ENCODE measurements at places on chromosomes 12 and 14. TPM values are rescaled to one million over a fixed set of nuclear protein-coding genes. Genes with fewer than 3 reads are reported as not detected.
A peak's percentile ranks its signal among the peaks of the same experiment; 100 is the strongest.

DNA sequence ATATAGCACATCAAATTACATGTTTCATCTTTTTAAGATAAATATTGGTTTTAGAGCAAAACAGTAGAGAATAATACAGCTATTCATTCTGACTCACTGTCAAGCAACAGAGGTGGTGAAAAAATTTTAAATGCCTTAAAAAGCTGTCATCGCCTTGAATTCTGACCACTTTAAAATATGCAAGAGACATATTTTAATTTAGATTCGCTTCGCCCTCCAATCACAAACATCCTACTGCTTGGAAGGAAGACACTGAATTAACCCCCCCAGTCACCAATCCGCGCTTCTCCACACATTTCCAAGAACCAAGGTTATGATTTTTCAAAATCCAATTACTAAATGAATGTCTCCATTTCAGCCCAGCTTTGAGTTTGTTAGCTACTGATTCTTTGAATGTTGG lies 112.4 kb downstream of the TMEM132D start:
- no peak for DNase-seq

DNA sequence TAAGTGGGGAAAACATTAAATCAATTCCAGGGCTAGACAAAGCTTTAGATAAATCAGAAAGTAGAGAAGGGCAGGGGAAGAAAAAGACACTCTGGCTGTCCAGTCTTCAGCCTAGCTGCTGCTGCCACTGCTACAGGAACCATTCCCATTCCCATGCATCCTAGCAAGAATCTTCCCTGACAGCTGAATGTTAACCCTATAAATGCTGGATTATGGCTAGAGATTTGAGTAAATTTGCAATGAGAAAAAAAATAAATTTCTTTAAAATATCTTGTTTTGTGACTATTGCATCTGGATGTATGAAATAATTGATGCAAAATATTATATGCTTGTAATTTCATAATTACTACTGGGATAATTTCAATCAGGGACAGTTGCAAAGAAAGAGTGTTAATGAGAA lies 15.0 kb upstream of the CDKN3 start:
- no peak for DNase-seq

DNA sequence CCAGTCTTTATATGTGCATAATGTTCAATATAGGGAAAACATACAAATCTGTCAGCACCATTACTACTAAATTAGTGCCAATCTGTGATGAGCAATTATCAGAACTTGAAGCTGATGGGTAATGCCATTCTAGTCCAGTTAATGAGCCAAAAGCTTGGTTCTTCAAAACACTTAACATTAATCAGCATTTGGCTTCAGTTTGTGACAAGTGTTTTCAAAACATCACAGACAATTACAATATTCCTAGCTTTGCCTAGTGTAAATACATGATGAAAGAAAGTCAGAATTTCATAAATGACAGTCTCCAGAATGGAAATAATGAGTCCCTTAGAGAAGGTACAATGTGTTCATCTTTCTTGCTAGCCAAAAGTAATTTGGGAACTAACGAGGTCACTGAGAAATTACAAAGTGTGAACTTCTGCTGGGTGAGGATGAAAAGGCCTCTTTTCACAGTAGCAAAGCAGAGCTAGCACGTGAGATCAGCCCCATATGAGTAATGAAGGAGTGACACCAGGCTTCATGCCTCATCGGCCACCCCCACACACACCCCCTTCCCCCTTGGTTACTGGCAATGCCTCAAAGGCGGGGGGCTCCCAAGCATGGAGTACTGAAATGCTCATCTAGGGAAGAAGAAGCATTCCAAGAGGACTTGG lies 180.6 kb upstream of the EEA1 start:
- no peak for DNase-seq

DNA sequence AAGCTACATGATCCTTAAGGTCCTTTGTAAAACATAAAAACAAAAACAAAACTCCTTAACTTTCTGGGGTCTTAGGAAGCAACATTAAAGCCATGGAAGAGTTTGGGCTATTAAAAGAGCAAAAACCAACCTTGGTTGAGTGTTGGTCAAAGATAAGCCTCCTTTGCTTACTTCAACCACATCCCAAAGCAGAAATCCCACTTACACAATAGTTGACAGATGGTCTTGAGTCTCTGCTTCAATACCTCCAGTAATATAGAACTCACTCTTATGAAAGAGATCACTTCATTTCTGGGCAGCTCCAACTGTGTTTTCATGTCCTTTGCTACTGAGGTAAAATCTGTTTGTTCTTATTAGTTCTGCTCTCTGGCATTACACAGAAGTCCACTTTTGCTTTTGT lies 125.8 kb downstream of the SLC38A4 start:
- no peak for DNase-seq

DNA sequence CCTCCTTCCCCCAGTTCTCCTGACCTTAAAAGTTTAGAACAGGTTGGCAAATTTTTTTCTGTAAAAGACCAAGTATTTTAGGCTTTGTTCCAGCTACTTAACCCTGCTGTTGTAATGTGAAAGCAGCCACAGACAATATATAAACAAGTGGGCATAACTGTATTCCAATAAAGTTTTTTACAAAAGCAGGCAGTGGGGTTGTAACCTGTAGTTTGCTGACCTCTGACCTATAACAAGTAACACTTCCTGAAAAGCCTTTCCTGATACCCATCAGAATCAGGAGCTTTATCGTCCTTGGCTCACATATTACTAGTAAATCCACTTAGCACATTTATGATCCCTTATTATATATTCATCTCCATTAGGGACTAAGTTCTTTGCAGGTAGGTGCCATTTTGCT lies 13.1 kb upstream of the SMARCC2 start:
- no peak for DNase-seq

GRCh38 chr12:6606331-6607131 lies 648 bp downstream of the CHD4 start:
- DNase-seq: peak; percentile 94

DNA sequence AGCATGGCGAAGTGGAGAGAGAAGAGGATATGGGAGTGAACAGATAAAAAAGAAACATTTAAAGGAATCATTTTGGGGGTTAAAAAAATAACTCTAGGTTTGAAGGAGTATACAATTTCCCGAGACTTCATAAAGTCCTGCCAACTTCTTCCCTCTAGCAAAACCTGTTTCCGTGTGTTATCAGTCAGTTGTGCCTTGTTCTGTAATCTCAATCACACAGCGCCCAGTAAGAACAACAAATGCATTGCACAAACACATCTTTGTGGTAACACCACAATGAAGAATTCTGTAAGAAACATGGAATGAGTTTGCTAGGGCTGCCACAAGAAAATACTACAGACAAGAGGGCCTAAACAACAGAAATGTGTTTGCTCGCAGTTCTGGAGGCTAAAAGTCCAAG lies 144.7 kb upstream of the FUT8 start:
- DNase-seq: no peak

DPPA3 gene
- not detected for polyA plus RNA-seq

SOAT2 gene
- polyA plus RNA-seq: 0.99 TPM

- DNase-seq: no peak
Measured at GRCh38 chr12:117679776-117680175, 289.0 kb downstream of the KSR2 start.

- no peak for DNase-seq
Measured at GRCh38 chr12:58602736-58603135, 317.6 kb downstream of the LRIG3 start.

DNA sequence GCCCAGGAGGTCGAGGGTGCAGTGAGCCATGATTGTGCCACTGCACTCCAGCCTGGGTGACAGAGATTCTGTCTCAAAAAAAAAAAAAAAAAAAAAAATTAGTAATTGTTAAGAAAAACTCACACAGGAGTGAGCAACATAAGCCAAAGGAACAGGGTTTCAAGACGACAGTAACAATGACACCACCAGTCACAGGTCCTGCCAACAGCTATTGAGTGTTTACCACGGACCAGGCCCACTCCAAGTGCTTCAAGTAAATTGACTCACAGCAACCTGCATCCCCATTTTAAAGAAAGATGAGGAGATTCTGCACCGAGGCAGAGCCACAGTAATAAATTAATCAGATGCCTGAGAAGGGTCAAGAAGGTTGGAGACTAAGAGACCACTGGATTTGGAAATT lies 194.5 kb downstream of the DPF3 start:
- no peak for DNase-seq

DNA sequence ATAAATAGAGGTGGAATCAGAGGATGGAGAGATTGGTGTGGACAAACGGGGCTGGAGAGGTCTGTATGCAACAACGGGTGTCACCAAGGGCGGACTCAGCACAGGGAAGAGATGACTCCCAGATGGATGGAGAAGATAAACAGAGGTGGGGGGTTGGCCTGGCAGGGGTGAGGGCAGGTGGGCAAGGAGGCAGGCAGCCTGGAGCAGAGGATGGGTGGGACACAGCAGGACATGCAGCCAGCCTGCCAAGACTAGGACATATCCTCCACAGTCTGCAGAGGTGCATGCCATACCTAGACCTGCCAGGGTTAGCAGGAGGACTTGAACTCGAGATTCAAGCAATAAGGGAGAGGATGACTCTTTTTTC lies 56.2 kb downstream of the TTC7B start:
- no peak for DNase-seq

GRCh38 chr12:9604287-9604686 lies 3.4 kb downstream of the KLRB1 start:
- no peak for DNase-seq

DNA sequence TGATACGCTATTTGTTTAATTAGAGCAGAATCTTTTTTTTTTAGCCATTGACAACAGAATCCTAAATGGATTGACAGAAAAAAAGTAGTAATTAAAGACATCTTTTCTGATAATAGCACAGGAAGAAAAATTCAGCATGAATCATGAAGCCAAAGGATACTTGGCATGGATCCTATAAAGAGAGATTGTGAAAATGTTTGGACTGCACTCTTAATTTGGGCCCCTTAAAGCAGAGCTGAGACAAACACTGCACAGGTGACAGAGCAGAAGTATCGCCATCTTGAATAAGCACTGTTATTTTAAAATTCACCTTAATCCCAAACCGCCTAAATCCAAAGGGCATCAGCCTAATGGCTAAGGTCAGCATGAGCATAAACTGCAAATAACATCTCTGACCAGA lies 48.8 kb upstream of the SEL1L start:
- DNase-seq: no peak

DNA sequence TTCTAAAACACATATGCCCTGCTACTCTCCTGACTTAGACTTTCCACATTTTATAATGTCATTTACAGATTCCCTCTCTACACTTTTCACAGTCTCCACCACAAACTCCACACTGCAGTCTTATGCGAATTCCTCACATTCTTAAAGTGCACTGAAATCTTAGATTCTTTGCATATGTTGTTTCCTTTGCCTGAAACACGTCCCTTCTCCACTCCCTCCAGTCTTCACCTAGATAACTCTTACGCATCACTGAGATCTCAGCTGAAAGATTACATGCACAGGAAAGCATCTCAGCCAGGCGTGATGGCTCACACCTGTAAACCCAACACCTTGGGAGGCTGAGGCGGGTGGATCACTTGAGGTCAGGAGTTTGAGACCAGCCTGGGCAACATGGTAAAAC lies 3.8 kb upstream of the ARHGAP9 start:
- peak; percentile 38 for DNase-seq

MYH6 gene
- polyA plus RNA-seq: 0.44 TPM

AQP2 gene
- not detected for polyA plus RNA-seq

DNA sequence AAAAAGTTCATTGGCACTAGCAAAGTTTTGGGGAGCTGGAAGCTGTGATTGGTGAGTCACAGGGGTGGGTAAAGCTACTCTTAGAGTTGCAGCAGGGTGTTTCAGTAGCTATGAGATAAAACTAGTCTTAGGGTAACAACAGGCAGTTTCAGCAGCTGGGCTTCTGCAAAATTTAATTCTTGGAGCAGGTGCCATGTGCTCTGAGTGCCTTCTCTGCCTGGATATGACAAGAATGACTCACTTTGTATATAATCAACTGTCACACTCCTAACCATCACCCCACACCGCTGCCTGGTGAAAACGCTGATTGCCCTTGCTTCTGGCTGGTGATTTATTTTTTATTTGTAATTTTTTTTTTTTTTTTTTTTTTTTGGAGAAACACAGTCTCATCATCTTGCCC lies 10.5 kb upstream of the PLBD2 start:
- DNase-seq: no peak

GRCh38 chr12:24810378-24810777 lies 138.5 kb downstream of the BCAT1 start:
- no peak for DNase-seq

KRT6A gene
- polyA plus RNA-seq: 0.45 TPM

DNA sequence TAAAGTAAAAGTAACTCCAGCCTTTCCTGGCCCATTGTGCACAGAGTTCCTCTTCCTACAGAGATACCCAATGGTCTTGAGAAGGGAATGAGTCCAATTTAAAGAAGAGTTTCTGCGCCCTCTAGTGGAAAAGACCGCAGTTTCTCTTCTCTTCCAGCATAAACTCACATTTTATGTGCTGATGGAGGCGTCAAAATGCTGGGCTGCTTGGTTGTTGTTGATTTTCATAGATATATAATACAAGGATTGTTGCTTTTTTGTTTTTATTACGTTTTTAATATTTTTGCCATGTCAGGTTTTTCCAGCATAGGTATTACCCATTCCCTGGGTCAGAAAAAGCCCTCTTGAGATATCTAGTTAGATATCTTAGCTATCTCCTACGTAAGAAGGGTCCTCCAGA lies 356.9 kb upstream of the STXBP6 start:
- DNase-seq: no peak

- DNase-seq: peak; percentile 93
Measured at GRCh38 chr14:92651106-92651757, 97.2 kb downstream of the LGMN start.

ANKS1B gene
- 0.21 TPM for polyA plus RNA-seq

GRCh38 chr14:104816616-104816884 lies 15.6 kb downstream of the ZBTB42 start:
- DNase-seq: no peak

RILPL2 gene
- 14.8 TPM for polyA plus RNA-seq

PPM1A gene
- polyA plus RNA-seq: 18.6 TPM

KRT3 gene
- not detected for polyA plus RNA-seq

REC8 gene
- 43.1 TPM for polyA plus RNA-seq

DNA sequence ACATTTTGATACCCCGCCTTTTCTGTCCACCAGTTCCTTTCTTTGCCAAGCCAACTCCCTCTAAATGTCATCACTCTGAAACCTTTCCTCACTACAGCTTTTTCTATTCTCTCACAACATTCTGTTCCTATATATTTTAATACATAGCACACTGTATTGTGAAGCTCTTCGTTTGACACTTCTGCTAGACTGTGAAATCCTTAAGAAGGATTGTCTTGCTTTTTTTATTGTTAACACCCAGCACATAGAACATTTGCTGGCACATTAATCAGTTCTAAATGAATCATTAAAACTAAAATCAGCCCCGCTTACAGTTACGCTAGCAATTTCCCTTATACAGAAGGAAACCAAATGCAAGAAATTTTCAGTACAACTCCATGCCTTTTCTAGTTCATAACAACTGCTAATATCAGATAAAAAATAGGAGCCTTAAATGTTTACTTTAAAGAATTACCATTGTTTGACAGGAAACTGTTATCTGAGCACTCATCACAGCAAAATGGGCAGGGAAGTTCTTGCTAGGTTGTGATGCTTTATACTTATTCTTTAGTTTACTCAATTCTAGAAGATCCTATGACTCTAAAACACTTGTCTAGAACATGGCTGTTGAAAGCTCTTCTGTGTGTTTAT lies 93.5 kb downstream of the PPP1R12A start:
- DNase-seq: no peak

GRCh38 chr14:92173668-92174067 lies 51.9 kb downstream of the CPSF2 start:
- DNase-seq: no peak

HOXC12 gene
- not detected for polyA plus RNA-seq

- no peak for DNase-seq
Measured at GRCh38 chr12:46187023-46187422, 81.8 kb downstream of the SLC38A1 start.
